Frontal cortex (tissue), 4 donors: ENCODE measurements at places on chromosomes 13 and 19. TPM values are rescaled to one million over a fixed set of nuclear protein-coding genes. Genes with fewer than 3 reads are reported as not detected.

DNA sequence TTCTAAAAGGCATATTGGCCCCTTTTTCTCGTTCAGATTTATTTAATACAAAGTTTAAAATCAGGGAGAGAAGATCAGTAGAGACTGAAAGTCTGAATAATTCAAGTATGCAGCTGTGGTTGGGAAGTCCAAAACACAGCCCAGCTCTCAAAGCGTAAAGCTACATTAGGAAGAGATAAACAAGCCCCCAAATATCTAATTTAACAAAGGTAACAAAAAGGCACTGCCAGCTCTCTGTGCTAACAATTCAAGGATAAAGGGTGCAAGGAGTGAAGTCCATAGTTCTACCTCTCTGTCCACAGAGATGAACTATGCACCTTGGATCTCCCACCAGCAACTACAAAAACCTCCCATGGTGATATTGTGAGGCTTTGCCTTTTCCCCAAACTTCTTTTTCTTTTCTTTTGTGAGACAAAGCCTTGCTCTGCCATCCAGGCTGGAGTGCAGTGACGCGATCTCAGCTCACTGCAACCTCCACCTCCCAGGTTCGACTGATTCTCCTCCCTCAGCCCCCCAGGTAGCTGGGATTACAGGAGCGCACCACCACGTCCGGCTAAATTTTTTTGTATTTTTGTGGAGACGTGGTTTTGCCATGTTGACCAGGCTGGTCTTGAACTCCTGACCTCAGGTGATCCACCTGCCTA, 104.4 kb downstream of the LHFPL6 start:
- no peak for DNase-seq

C19orf81 gene
- not detected for total RNA-seq

- DNase-seq = no peak
Observed at GRCh38 chr13:79939689-79940088, 401.2 kb downstream of the SPRY2 start.

EIF3K gene
- total RNA-seq = 120 TPM

ZNRF4 gene
- total RNA-seq = not detected

GRCh38 chr13:21176982-21177284, 475 bp downstream of the MRPL57 start:
- DNase-seq = no peak

ACP5 gene
- 0.41 TPM for total RNA-seq

DNA sequence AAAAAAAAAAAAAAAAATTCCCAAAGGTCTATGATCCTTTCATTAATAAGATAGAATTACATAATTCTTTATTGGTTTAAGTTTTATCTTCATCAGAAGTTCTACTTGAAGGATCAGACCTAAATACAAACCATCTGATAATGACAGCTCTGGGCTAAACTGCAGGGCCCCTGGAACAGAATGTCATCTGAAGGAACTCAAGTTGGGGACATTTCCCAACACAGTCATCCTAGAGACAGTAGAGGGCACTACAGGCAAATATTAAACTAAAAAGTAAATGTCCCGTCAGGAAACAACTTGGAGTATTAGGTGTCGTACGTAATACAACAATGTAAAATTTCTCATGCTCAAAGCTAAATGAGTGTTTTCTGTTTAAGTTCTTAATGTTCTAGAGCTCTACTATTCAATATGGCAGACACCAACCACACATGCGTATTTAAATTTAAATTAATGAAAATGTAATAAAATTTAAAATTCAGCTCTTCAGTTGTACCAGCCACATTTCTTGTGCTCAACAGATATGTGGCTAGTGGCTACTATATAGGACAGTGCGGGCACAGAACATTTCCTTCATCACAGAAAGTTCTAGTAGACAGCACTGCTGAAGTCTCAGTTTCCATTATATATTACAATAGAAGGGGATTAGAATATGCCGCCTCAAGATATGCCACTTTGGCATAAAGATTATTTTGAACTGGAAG, 21.8 kb upstream of the NAXD start:
- DNase-seq = peak; percentile 62
